ENCODE measurements at places on chromosomes 4 and X.

GRCh38 chr4:55742655-55743202 is 76.9 kb upstream of the EXOC1L start:
- DNase-seq = no peak

GRCh38 chr4:174450786-174451125 is 71.5 kb downstream of the HPGD start:
- no peak for DNase-seq

GRCh38 chr4:24988776-24989175 is 42.0 kb downstream of the LGI2 start:
- no peak for DNase-seq

DNA sequence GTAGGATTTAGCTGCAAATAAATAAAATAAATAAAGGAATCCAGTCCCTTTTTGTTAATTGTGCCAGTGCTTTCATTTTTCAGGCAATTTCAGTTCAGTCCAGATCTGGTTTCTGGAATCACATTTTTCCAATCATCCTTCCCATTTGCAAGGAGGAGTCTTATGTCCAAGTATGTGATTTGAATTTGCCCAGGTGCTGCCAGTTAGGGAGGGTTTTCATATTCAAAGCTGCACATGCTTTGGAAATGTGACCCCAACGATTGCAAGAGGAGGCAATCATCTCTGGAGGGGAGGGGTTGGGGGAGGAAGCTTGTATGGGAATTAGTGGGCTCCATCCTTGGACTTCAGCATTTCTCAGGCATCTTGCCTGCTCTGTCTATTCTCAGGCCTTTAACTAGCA is 4.4 kb downstream of the PLAC1 start:
- DNase-seq = no peak

DNA sequence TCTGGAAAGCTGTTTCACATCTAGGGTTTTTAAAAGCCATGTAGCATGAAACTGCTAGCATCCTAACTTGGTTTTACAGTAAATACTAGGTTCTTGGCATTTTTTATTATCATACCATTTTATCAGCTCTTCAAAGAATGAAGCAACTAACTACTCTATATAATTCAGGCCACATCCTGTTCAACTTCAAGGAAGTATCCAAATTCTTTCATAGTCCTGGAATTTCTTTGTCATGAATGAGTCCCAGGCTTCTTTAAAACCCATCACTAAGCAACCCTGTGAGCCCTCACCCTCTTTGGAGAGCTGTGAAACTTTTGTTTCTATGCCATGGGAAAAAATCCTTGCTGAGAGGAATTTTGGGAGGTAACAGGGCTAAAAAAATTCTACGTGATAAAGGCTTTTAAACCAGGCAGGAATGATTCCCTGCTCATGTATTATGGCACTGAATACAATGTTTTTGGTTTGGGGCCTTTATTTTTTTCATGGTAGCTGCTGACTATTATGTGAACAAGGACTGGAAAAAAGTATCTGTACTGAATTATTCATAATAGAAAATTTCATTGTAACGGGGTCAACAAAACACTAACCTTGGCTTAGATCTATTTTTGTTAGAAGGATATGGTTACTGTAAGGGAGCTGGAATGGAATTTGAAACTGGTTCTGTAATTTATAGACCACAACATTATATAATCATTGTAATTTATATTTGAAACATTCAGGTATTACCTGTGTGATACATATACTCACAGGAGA is 164.9 kb downstream of the DCTD start:
- no peak for DNase-seq

GRCh38 chr4:152094970-152095700 is 334.3 kb upstream of the GATB start:
- peak; percentile 35 for DNase-seq

DNA sequence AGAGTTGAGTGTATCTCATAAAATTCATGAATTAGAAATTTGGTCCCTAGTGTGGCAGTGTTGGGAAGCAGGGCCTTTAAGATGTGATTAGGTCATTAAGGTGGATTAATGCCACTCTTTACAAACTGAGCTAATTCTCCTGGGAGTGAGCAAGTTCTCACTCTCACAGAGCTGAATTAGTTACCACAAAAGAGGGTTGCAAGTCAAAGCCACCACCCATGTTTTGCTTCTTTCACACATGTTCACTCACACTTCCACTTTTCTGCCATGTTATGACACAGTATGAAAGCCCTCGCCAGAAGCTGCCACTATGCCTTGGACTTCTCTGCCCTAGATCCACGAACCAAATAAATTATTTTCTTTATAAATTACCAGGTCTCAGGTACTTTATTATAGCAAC is 332.1 kb downstream of the ARAP2 start:
- no peak for DNase-seq

DNA sequence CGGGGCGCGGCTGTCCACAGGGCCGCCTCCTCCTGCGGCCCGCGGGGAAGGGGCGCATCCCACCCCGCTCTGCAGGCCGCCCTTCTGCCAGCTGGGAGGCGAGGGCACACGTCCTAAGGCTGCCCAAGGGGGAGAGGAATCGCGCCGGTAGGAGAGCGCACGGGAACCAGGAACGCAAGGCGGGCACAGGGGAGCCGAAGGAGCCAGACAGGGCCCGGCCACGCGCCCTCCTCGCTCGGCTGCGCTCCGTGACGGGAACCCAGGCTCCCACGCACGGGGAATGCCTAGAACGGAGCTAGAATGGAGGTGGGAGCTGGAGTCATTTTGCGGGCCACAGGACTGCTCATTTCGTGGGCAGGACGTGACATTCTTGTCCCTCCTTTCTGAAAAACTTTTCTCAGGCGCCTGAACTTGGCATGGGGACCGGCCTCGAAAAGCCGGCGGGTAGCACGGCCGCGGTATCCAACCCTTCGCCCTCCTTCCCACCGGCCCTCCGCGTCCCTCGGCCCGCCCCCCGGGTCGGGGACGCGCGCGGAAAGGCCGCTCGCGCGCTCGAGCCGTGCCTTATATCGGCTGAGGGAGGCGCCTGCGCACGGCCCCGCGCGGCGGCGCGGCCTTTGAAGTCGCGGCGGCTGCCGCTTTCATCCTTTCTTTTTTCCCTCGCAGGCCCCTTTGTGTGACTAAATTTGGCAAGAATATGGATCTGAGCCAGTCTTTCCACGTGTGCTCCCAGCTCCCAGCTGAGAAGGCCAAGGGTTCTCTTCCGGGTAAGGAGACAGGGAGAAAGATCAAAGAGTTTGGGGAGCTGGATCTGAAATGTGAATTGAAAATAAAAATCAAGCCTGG is 4.2 kb upstream of the LEF1 start:
- peak; percentile 57 for DNase-seq

DNA sequence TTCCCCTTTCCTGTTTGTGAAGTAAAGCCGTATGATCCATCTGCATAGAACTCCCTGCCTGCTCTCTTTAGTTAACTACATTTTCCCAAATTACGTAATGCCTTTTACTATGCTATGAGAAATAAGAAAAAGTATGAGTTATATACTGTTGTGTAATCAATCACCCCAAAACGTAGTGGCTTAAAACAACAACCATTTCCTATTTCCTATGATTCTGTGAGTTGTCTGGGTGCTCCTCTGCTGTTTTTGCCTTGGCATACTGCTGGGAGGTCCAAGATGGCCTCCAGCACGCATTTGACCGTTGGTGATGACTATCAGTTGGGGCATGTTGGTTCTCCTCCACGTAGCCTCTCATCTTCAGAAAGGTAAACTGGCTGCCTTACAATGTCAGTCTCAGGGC is 39.8 kb downstream of the BBS12 start:
- no peak for DNase-seq

DNA sequence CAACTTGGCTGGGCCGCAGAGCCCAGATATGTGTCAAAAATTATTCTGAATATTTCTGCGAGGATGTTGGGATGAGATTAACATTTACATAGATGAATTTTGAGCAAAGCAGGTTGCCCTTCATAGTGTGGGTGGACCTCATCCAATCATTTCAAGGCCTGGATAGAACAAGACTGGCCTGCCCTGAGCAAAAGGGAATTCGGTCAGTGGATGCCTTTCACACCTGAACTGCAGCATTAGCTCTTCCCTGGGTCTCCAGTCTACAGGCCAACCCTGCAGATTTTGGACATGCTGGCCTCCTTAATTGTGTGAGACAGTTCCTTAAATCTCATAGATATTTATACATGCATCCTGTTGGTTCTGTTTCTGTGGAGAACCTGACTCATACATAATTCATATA is 32.4 kb upstream of the SLC10A4 start:
- DNase-seq = no peak

DNA sequence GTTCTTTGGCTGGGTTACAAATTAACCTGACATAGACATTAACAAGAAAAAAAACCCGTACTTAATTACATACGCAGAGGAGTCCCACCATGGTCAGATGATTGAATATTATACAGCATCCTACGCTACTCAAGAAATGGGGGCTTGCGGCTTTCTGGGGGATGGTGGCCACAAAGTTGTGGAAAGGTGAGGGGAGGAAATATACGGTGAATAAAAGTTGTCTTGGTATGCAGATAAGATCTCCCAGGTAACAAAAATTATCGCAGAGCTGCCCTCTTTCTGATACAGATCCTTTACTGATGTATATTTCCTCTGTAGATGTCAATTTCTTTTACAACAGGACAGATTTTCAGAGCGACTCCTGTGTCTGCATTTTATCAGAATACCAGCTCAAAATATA is 890 bp downstream of the DCAF16 start:
- no peak for DNase-seq

GRCh38 chrX:108224727-108225621 is 133.4 kb downstream of the ATG4A start:
- no peak for DNase-seq

- DNase-seq = no peak
Measured at GRCh38 chr4:173464481-173464880, 65.5 kb downstream of the HAND2 start.

DNA sequence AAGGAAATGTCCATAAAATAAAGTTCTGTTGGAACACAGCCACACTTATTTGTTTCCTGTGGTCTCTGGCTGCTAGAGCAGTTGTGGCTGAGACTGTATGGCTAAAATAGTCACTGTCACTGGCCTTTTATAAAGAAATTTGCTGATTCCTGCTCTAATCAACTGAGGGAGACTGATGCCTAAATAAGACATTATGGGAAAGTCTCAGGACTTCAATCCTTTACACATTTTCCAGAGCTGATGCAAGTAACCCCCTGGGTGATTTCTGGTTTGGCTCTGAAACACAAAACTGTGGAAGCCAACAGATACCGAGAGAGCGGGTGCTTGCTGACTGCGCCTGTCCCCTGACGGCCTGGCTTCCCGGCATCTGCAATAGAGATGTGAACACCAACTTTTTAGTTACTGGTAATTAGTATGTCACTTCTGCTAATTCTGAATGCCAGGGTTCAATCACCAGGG is 64.0 kb downstream of the POLR2B start:
- no peak for DNase-seq

DNA sequence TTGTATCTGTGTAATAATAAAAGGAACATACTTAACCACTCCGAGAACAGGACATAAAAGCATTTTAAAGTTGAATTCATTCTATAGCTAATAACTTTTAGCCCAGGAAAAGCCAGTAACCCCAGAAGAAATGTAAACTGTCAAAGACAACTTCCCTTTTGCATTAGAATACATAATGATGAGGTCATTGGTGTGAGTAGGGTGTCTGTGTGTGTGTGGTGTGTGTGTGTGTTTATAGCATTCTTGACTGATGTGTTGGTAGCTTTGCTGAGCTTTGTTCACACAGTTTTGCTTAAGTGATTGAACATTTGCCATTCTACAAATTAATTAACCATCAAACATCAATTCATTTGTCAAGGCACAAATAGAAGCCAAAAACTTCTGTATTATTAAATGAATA is 559.6 kb downstream of the ARAP2 start:
- no peak for DNase-seq

GRCh38 chrX:25618248-25618647 is 519.9 kb upstream of the MAGEB18 start:
- no peak for DNase-seq

DNA sequence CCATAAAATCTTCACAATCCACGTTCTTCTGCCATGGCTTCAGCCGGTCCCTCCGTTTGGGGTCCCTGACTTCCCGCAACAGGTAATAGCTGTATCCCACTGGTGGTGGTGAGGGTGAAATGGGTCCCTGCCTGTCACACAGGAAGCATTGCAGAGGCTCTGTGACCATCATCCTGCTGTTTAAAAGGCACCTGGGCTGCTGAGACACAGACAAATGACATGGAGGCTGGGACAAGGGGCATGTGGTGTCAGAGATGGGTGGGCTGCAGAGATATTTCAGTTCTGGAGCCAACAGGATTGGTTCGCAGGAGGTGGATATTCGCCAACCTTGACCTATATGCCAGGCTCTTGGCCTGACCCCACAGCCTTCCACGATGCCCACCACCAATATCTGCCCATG is 82.1 kb downstream of the JAKMIP1 start:
- DNase-seq = no peak

DNA sequence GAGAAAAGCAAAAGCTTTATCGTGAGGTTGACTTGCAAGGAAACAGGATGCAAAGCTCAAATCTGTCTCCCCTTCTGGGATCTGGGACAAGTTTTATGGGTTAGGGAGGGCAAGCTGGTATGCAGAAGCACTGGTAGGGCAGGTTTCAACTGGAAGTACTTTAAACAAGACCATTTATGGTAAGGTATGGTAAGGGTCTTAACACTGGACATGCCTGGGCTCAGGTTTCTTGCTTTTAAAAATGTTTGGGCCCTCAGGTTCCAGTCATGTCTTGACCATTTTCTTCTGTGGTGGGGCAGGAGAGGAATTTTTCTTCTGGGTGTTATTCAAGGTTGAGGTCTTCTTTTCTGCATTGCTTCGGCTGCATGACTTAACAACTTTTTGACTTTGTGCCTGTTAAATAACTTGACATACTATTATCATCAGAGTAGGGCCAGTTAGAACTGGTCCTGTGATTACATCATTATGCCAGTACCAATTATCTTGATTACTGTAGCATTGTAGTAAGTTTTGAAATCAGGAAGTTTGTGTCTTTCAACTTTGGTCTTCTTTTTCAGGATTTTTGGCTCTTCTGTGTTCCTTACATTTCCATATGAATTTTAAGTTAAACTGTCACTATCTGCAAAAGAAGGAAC is 33.7 kb downstream of the CD38 start:
- no peak for DNase-seq

- no peak for DNase-seq
Measured at GRCh38 chrX:27915617-27916016, 65.6 kb downstream of the DCAF8L1 start.

DNA sequence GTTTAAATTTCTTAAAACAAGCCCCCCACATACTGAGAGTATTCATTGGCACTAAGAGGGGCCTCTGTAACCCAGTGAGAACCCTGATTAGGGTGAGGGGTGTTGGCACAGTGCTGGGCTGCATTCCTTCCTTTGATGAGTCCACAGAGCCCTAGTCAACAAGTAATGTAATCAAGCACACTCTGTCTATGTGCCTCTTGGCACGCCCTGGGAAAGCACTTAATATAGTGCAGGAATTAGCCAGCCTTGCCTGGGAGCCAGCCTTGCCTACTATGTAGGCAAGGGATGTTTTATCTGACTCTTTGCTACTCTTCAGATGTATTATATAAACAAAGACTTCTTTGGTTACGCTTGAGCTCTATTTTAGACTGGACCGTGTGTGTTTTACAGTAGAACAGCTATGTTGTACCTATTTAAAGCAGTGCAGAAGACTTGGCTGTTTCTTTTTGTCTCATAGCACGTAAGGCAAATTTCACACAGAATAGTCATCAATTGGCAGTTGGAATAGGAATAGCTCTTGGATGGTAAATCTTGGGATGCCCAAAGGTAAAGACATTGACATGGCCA is 64.3 kb downstream of the FRAS1 start:
- no peak for DNase-seq

GRCh38 chrX:8984231-8984630 is 49.7 kb downstream of the FAM9B start:
- DNase-seq = no peak

GRCh38 chr4:121799208-121799823 is 1.8 kb upstream of the EXOSC9 start:
- DNase-seq = no peak
